Daoy (cell line): ENCODE measurements at places on chromosomes 5 and 9.

DNA sequence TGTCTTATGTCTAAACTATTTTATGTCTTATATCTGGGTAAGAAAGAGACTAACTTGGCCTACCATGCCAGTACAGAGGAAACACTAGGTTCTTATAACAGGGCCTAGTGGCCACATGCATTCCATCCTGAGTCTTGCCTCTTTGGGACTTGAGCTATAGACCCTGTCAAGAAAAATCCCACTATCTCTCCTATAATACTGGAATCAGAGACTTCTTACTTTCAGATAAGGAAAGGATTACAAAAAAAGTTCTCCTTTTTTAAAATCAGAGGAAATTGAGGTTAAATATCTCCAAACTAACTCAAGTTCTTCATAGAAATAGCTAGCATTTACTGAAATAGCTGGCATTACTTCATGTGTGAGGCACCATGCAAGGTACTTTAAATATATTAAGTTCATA is 34.3 kb downstream of the PTGER4 start:
- no peak for DNase-seq

- DNase-seq: no peak
Observed at GRCh38 chr9:123967323-123967722, 37.4 kb upstream of the DENND1A start.

DNA sequence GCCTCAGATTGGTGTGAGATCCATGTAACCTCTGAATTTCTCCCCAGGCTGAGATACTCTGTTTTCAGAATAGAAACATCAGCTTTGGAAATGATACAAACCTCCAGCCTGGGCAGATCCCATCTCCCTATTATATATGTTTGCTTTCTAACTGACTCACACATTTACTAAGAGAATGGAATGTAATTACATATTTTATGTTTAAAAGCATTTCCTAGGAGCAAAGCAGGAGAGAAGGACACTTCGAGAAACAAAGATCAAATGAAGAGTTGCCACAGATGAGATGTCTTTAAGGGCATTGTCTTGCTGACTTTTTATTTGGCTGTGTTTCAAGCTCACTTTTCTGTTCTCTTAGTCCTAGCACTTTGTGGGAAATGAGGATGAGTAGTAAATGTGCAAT is 96.3 kb downstream of the CDH18 start:
- peak; percentile 31 for DNase-seq

DNA sequence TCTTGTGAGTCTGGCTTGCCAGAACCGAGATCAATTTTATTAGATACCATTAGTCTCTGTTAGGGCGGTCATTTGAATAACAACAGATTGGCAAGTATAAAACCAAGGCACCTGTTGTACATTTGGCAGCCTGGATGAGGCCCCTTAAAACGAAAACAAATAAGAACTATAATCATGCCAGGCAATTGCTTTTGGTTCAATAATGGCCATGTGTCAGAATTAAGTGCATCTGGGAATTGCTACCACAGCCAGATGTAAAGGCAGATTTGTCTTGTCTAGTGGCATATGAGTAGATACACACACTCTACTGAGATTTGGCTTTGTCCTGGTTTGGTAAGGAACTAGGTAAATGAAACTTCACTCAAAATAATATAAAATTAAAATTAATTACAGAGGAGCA is 1046.2 kb upstream of the DMAC1 start:
- DNase-seq: no peak

DNA sequence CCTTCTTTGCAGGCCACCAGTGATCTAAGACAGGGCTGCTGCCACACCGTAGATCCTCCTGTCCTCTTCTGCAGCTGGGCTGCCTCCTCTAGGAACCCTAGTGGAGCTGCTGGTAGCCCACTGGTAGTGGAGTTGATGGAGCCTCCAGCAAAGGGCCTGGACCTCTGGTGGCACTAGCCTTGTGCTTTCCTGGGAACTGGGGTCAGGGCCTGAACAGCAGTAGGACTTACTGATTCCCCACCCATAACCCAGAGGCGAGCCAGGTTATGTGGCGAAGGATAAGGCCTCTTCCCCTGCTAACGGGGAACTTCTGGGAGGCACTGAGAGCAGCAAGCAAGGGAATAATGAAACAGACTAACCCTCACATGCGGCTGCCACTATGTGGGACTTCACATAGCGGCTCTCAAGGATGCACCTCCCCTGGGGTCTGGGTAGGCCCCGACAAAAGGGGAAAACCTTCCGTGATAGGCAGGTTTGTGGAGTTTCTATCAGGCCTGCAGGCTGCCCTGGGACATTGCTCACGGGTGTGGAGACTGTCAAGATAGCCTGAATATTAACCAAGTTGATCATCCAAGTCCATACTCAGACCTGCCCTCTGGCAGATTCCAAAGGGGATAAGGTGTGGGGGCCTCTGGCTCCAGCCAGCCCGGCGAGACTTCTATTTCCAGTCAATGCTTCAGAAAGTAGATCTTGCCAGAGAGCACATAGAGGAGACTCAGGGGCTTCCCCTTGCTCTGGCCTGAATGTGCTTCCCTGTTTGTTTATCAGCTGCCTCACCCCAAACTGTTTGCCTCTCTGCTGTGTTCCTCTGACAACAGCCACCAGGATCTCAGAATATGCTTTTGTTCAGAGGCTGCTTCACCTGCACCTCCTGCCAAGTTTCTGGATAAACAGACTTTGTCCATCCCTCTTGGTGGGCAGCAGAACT is 7.4 kb downstream of the SLC22A4 start:
- no peak for DNase-seq

DNA sequence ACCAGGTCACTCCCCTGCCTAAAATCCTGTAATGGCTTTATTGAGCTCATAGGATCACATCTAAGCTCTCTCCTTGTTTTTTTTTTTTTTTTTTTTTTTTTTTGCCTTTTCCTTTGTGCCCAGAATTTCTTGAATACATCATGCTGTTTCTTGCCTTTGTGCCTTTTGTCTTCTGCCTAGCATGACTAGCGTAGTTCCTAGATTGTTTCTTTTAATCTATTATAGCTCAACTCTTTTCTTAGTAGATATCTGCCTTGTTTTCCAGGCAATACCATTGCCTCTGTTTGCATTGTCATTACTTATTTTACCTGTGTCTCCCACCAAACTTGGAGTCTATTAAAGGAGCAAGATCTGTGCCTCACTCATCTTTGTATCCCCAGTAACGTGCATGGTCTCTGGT is 106.1 kb upstream of the C9orf72 start:
- DNase-seq: no peak

DNA sequence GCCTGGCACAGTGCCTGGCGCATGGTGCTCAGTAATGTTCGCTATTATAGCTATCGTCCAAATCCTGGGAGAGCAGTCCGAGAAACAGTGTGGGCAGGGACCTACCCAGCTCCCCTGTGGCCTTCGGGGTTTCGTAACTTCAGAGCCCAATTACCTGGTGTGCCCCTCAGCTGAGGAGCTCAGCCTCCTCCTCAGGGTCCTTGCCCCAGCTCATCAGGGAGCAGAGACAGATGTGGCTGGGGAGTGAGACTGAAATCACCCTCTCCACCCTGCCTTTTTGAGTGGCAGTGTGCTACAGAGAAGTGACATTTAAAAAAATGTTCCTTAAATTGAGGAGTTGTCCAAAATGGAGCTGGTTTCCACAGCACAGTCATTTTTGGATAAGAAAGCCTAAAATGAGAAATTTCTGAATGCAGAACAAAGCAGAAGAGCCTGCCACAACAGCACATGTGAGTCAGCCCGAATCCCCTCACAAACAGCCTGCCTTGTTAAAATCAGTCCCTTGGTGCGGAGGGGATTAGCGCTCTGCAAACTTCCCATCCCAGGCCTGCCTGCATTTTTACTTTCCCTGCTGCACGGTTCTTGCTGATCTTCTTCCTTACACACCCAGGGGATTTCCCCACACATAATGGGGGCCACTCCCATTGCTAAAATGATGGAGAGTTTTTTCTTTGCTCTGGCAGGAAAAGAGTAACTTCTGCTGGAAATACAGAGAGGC is 78.1 kb upstream of the PITX1 start:
- no peak for DNase-seq

DNA sequence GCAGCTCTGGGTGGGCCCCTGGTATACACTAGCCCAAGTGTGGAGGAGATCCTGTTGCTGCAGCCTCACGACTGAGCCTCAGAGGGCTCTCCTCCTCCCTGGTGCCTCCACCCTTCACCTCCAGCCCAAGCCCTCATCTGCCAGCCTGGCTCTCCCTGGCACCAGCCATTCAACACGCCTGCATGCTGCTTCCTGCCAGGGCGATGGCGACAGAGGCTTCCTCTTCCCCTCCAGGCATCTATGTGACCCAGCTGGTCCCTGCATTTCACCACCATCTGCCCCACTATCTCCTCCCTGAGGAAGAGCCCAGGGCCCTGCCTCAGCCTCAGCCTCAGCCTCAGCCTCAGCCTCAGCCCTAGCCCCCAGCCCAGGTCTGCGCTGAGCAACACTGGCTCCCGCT is 54.8 kb upstream of the ANGPTL2 start:
- DNase-seq: no peak

DNA sequence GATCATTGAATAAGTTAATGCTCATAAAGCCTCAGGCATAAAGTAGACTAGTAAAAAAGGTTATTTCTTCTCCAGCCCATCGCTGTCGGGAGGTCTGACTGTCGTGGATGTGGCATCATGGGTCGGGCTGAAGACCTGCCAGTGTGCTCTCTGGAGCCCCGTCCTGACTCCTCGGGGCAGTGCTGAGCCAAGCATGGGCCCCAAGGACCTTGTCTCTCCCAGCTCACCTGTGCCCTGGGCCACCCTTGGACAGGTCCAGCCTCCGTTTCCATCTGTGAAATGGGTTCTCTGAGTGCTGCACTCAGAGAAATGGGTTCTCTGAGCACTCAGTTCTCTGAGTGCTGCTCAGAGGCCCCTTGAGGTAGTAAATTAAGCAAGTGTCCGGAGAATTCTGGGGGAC is 269.0 kb downstream of the GADD45G start:
- no peak for DNase-seq

GRCh38 chr5:6115852-6116251 is 262.5 kb downstream of the MED10 start:
- no peak for DNase-seq

DNA sequence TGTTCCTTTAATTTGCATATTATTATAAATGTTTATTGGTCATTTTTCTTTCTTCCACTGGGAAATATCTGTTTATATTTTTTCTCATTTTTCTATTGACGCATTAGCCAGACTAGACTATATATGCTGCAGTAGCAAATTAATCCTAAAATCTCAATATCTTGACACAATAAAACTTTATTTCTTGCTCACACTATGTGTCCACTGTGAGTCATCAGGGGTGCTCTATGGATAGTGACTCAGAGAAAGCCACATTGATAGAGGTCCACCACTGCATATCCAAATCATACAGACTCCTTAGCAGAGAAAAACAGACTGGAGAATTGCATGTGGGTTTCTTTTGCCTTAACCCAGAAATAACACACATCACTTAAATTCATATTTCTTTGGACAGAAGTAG is 20.8 kb downstream of the OR1L3 start:
- DNase-seq: no peak

DNA sequence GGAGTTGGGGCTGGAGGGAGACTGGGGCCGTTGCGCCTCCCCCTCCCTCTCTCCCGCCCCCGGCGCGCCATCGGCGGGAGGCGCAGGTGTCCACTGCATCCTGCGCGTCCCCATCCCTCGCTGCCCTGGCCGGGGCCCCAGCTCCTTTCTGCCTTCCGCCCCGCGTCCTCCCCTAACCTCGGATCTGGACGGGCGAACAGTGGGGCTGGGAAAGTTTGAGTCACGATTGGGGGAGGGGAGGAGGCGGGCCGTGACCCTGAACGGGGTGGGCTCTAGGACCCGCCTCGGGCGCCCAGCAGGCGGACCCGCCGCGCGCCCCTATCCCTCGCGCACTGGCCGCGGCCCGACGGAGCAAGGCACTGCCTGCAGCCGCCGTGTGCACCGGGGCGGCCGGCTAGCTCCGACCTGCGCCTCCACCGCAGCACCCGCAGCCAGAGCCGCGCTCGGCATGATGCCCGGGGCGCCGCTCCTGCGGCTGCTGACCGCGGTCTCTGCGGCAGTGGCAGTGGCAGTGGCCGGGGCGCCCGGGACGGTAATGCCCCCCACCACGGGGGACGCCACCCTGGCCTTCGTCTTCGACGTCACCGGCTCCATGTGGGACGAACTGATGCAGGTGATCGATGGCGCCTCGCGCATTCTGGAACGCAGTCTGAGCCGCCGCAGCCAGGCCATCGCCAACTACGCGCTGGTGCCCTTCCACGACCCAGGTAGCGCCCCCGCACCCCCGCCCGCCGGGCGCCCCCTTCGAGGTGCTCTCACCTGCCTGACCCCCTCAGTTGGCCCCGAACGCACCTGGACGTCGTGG is at the start of gene HMCN2:
HMCN2 (plus strand) TSS at position 330 of the 805 bp plus-strand sequence; CDS start at position 449, 119 bp downstream.
- DNase-seq: peak; percentile 49

GRCh38 chr5:167361795-167362194 is 929.6 kb upstream of the WWC1 start:
- DNase-seq: no peak

DNA sequence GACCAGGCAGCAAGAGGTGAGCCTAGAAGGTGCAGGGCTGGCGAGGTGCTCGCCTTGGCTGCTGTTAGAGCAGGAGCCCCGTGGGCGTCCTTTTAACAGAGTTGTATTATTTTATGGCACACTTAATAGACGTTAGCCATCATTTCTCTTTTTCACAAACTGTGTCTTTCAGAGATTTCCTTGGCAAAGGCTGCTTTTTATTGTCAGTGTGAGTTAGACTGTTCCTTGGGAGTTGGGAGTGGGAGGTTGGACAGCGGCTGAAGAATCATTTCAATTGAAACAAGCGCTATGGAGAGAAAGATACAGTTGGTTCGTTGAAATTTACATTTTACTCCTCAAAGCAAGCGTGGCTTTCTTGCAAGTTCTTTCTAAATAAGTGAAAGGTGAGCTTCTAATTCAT is 133.2 kb downstream of the TRIO start:
- DNase-seq: no peak

DNA sequence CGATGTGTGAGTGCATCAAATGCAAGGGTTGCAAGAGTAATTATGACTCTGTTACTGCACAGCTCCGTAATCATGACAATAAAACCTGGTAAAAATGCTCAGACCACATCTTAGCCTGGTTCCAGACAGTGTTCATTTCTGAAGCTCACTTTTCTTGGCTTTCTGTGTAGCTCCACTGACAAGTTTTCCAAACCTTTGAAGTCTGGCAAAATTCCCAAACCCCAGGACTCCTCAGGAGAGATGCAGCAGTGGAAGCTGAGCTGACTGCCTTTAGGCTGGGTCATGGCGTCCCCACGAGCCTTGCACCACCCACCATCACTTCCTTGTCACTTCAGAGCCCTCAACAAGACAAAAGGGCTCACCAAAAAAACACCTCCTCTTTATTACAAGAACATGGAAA is 131.6 kb upstream of the TAS2R1 start:
- no peak for DNase-seq

- peak; percentile 68 for DNase-seq
Observed at GRCh38 chr9:137506274-137506673, 43.9 kb downstream of the PNPLA7 start.
